ENCODE measurements at places on chromosomes 7 and 10.

DNA sequence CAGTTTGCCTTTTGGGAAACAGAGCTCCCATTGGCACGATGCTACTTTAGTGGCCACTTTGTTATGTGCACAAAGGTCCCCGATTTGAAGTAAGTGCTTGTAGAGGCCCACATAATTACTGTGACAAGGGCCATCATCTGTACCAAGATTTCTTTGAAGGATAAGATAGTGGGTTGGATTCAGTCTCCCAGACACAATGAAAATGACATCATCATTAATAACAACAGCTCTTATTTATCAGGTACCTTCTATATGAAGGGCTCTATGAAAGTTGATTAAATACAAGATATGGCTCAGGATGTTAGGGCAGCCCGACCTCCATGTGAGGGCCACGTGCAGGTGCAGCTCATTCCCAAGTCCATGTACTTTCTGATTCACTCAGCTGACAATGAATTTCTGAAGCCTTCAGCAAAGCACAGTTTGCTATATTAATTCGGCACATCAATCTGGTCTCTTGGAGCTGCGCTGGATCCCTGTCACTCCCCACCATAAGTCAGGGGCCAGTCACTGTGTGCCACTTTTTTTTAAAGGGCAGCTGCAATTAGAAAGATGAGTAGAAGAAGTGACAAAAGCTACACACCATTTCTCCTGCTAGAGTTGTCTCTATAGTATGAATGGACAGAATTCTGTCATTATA lies 140.3 kb downstream of the ABCA13 start:
- no peak for DNase-seq

- no peak for DNase-seq
These were observed 1061.1 kb downstream of the SORCS3 start for GRCh38 chr10:105702211-105702610.

DNA sequence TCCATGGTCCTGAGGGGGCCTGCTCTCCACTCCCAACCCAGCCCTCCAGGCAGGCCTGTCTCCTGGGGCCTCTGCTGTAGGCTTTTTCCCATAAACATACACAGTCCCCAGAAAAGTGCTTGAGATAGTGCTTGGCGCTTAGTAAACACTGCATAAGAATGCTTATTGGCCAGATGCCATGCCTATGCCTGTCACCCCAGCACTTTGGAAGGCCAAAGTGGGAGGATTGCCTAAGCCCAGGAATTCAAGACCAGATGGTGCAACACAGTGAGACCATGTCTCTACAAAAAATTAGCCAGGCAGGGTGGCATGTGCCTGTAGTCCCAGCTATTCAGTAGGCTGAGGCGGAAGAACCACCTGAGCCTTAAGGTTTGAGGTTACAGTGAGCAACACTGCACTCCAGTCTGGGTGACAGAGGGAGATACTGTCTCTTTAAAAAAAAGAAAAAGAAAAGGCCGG lies 24.6 kb upstream of the ASL start:
- DNase-seq, result peak; percentile 96

DNA sequence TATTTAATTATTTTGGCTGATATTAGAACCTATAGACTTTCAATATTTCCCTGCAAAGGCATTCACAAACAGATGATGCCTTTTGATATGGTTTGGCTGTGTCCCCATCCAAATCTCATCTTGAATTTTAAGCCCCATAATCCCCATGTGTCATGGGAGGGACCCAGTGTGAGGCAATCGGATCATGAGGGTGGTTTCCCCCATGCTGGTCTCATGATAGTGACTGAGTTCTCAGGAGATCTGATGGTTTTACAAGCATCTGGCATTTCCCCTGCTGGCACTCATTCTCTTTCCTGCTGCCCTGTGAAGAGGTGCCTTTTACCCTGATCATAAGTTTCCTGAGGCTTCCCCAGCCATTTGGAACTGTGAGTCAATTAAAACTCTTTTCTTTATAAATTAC lies 9.3 kb upstream of the PNLIPRP3 start:
- DNase-seq, result no peak

DNA sequence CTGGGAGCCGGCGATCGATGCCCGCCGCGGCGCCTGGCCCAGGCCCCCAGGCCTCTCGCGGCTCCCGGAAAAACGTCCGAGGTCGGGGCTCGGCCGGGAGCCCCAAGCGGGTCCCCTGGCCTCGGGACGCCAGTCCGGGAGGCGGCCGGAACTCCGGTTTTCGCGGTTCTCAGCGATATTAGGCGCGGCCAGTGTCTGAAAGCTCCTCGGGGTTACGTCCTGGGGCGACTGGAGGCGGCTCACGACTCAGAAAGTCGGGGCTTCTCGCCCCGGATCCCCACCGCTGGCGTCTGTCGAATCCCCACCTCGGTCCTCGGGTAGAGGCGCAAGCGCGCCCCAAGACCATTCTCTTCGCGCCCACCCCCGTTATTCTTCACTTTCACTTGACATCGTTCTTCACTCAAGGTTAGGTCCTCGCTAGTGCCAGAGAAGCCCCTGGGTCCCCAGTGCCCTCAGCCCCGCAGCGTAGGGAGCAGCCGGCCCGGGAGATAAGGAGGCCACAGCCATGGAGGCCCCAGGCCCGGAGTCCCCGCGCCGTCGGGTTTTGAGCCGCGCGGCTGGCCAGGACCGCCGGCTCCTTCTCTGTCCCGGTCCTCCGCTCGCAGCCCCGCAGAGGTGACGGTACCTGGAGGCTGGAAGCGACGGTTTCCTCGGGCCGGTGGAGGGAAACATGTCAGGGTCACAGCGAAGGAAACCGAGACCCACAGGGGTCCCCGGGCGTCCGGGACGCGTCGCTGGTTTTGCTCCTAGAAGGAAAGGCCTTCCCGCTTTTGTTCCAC lies 35.2 kb upstream of the EBLN1 start:
- no peak for DNase-seq

GRCh38 chr7:158428131-158428836 lies 159.3 kb downstream of the PTPRN2 start:
- DNase-seq, result no peak

GRCh38 chr7:47576866-47577306 lies 5.0 kb downstream of the TNS3 start:
- no peak for DNase-seq

DNA sequence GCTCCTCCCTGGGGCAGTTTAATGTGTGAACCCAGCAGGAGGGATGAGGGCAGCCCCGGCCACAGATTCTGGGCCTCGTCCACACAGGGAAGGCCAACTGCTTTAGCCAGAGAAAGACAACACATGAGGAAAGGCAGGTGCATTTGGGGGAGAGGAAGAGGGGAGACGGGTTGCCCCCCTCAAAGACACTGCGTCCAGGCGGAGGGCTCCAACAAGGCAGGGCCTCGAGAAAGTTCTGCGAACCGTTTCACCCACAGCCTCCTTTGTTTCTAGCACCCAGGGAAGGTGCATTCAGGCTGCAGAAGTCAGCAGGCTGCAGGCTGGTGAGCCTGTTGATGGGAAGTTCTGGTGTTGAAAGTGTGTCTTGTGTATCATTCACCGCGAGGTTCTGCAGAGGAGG lies 10.1 kb downstream of the FOXL3 start:
- no peak for DNase-seq

- DNase-seq, result no peak
These were observed 100.1 kb downstream of the CACNB2 start for GRCh38 chr10:18240185-18240882.

- DNase-seq, result no peak
These were observed 9.7 kb downstream of the CFAP46 start for GRCh38 chr10:132932461-132933307.

- DNase-seq, result no peak
These were observed 39.6 kb upstream of the HSPB1 start for GRCh38 chr7:76262683-76263402.
